Stimulated activated CD8-positive, alpha-beta memory T cell treated with anti-CD3 and anti-CD28 coated beads, Interleukin-2, amount 100 ng/mL, for 48 hours (primary cell): ENCODE measurements at places on chromosomes 2 and 18.

GRCh38 chr18:11042247-11042646 is 107.1 kb downstream of the PIEZO2 start:
- DNase-seq, result no peak

DNA sequence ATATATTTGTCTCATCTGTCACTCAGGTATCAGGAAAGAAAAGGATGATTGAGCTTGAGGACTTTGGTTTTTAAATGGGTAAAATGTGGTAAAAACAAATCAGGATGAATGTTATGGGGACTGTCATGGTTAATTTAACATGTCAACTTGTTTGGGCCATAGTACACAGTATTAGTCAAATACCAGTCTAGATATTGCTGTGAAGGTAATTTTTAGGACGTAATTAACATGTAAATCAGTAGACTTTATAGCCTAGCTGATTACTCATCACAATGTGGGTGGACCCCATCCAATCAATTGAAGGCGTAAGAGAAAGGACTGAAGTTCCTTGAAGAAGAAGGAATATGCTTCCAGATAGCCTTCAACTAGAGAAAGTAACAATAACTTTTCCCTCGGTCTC is 275.7 kb upstream of the ZNF804A start:
- no peak for DNase-seq

DNA sequence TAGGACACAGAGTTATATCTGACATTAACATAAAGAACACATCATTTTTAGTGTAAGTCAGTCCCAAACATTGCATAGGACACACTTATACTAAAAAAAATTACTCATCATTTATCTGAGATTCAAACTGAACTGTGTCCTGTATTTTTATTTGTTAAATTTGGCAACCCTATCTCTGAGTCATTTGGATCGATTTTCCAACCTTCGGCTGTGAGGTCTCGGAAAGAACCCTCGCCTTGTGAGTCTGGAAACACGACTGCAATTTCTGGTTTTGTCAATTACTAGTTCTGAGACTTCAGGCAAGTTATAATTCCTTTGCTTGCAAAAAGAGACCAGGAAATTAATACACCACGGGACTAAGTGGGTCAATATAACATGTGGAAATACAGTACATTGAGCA is 14.0 kb downstream of the ATP8B1 start:
- no peak for DNase-seq

- DNase-seq, result no peak
These were observed 10.3 kb downstream of the CYP1B1 start for GRCh38 chr2:38065502-38066135.
